PC-9 (cell line): ENCODE measurements at places on chromosomes 7 and 10. TPM values are rescaled to one million over a fixed set of nuclear protein-coding genes. Genes with fewer than 3 reads are reported as not detected.

STEAP2 gene
- 10.1 and 10.4 TPM in 2 replicates for total RNA-seq

SDHAF3 gene
- 23.7 and 27.4 TPM in 2 replicates for total RNA-seq

ATE1 gene
- total RNA-seq: 12.2 and 14.8 TPM in 2 replicates

PPP1R17 gene
- not detected in 2 replicates for total RNA-seq

MKI67 gene
- total RNA-seq: 75.2 and 114 TPM in 2 replicates

HTR7 gene
- 0.52 and 0.55 TPM in 2 replicates for total RNA-seq

ENTPD1 gene
- total RNA-seq: not detected in 2 replicates

PAX4 gene
- total RNA-seq: not detected in 2 replicates

SLC16A12 gene
- 0.65 and 0.74 TPM in 2 replicates for total RNA-seq

CISD1 gene
- total RNA-seq: 62.5 and 75.3 TPM in 2 replicates

OPN1SW gene
- total RNA-seq: not detected in 2 replicates

ADAM12 gene
- 15.6 and 16.8 TPM in 2 replicates for total RNA-seq

ANAPC16 gene
- 142 and 171 TPM in 2 replicates for total RNA-seq
